ENCODE measurements at places on chromosomes 4 and X.

DNA sequence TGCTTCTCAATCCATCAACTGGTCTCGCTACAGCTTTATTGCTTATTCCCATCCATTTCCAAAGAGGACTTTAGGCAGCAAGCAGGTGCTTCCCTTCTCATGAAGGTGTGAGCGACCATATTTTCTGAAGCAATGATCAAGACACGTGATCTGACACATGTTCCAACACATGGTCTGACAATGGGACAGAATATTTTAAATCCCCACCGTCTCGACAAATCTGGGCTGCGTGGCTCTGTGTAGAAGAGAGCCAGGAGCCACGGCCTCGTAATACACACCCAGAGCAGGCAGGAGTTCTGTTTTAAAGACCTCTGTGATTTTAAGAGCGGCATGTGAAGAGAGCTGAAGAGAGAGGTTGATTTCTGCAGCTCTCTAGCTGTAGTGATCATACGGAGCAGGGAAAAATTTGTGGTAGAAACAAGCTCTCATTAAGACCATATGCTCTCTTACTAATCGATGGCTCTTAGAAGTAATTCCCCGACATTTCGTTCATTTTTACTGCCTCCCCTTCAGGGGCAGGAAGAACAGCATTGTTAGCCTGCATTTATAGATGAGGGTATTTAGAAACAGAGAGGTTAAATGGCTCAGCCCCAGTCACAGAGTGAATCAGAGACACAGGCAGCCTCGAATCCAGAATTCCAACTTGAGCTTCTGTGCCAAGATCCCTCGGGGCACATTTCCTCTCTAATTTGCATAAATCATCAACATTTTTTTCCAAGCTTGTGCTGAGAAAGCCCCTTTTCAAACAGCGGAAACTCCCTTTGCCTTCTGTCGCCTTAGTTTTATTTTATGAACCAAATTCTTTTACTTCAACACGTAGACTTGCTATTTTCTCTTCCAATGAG lies 91.0 kb upstream of the BCOR start:
- no peak for DNase-seq

- DNase-seq, result no peak
These were observed 5.9 kb downstream of the SPARCL1 start for GRCh38 chr4:87523307-87523706.

GRCh38 chr4:153655928-153656327 lies 28.2 kb upstream of the TLR2 start:
- no peak for DNase-seq

DNA sequence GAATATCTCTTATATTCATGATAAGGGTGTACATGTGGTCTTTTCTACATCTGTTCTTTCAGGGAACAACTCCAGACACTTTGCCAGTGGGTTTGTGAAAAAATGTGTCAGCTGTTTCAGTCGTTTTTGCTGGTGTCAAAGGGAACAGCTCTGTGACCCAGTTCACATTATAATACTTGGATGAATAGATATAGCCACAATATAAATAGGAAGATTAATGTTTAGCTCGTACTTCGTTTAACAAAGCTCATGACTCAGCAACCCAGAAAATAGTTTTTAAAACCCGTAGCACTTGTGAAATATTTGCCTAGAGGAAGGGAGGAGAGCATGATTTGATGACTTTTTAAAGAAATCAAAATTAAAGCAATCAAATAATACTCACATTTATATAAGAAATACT lies 7.9 kb downstream of the LIAS start:
- DNase-seq, result no peak

- DNase-seq, result no peak
These were observed 82.8 kb downstream of the CPZ start for GRCh38 chr4:8675383-8675782.

DNA sequence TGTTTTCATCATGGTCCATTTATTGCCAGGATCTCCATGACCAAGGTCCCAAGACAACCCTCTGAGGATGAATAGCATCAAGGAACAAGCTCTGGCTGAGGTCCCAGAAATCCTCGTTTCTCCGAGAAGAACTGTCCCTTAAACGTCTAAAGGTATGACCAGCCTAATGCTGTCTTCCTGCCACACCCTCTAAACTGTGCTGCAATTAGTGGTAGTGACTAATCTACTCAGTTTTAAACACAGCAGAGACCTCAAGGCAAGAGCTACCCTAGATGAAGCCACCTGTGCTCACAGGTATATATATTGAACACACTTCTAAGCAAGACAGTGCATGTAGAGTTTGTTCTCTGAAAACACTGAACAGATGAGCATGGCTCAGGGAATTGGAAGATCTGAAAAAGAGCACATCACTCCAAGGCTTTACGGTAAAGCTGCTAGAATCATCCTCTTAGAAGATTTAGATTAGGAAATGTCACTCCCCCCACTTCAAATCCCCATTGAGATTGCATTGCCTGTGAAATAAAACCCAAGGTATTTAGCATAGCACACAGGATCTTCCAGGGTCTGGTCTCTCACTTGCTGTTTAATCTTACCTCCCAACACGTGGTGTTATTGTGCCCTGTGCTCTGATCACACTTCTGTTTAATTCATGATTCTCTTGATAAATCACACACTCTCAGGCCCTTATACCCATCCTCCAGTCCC lies 173.9 kb upstream of the VCX3A start:
- DNase-seq, result no peak

GRCh38 chr4:104393655-104394324 lies 100.9 kb downstream of the CXXC4 start:
- DNase-seq, result no peak

DNA sequence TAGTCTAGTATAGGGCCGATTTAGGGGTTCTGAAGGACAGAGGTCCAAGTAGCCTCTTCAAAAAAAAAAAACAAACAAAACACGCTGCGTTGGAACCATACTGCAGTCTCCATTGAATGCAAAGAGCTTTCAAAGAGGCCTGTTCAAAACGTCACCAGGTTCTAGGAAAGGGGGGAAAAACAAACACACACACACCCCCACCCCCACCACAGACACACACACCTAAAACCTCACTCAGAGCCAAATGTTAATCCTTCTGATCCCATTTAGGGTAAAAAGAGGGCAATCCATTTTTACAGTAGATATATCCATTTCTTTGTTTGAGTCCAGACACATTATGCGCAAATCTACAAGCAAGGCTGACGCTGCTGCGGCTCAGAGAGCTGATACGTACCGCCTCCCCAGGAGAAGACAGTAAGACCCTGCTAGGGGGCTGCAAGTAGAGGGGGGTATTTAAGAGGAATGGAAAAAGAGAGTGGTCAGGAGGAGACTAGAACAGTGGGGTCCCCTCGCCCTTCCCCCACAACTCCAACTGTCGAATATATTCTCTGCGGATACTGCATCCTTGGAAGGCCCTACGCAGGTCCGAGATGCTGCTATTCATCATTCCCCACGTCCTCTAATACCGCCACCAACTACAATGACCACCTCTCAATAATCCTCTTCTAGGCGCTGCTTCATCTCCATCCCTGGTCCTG lies 1.3 kb downstream of the NKRF start:
- DNase-seq, result peak; percentile 16

DNA sequence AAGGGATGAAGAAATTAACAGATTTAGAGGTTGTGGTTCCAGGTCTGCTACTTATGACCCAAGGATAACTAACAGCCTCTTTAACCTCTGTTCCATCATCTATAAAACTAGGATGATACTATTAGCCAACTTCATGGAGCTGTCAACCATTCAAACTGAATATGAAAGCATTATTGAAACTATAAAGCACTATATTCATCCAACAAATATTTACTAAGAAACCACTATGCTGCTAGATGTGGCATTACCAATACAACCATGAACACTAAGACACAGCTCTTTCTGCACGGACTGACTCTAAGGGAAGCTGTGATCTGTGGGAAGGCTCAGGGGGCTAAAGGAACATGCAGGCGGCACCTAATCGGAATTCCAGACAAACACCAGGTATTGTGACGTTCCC lies 66.0 kb downstream of the APBB2 start:
- no peak for DNase-seq

DNA sequence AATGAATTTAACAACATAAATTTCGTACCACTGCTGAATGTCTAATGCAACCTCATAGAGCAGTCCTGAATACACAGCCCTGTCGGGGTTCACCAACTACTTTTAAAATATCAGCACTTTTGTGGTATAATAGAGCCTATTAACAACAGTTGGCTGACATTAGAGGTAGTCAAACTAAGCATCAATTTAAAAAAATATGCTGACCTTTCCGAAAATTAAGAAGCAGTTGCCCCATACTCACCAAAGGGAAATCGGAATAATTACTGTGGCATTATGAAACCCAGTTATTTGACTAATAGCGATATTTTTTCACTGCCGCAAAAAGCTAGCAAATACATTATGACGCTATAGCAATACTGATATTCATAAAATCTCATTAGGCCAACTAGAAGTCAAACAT lies 273.5 kb upstream of the PPARGC1A start:
- no peak for DNase-seq

GRCh38 chr4:13289391-13289790 lies 194.7 kb downstream of the RAB28 start:
- DNase-seq, result no peak

GRCh38 chr4:72842323-72842722 lies 227.2 kb downstream of the COX18 start:
- DNase-seq, result no peak

DNA sequence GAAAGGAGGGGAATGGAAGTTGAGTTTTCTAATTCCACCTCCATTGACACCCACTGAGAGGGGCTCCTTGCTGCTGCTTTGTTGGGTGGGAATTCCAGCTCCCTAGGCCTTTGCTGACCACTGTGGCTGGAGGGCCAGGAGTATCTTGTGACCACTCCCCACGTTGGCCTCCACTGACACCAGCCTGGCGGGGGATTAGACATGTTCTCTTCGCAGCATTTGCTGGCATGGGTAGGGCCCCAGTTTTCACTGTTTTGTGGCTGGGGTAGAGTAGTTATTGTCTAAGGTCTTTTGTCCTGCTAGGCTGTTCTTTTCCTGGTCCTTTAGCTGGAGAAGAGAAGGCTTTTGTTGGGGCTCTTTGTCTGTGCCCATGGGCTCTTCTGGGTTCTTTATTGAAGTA lies 116.7 kb downstream of the CDKL5 start:
- no peak for DNase-seq

GRCh38 chr4:126939401-126939800 lies 693.4 kb upstream of the INTU start:
- no peak for DNase-seq

GRCh38 chr4:169269916-169270809 lies 593 bp downstream of the SH3RF1 start:
- no peak for DNase-seq
